Activated CD8-positive, alpha-beta memory T cell treated with anti-CD3 and anti-CD28 coated beads for 1 hour (primary cell): ENCODE measurements at places on chromosomes 11 and 22.
A peak's percentile ranks its signal among the peaks of the same experiment; 100 is the strongest.

DNA sequence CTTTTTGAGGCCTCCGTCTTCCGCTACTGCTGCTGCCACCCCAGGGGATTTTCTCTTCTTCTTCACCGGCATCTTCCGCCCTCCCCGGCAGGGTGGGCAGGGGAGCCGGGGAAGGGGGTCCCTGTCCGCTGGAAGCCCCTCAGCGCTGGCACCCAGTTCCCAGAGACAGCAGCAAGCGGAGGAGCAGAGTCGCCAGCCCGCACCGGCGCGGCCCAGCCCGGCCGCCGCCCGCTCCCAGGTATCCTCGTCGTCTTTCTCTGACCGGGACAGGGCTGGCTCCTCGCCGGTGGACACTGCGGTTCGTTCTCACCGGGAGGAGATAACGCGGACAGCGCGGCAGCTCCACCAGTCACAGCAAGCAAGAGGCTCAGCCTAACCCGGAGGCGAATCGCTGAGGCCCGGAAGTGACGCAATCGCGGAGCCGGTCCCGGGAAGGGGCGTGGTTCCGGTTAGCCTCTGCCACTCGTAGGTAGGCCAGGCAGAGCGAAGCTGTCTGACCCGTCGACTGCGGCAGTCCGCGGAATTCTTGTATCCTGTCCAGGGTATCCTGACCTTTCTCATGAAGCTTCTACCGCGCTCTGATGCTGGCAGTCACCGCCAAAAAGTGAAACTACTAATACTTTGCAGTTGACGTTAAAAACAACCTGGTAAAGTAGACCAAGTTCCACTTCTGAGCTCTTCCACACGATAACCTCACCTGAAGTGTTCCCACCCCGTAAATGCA, at the start of gene DCUN1D5:
DCUN1D5 (minus strand) TSS at position 360 of the 724 bp plus-strand sequence; CDS start at position 72, 288 bp downstream.
- peak; percentile 91 for DNase-seq

DNA sequence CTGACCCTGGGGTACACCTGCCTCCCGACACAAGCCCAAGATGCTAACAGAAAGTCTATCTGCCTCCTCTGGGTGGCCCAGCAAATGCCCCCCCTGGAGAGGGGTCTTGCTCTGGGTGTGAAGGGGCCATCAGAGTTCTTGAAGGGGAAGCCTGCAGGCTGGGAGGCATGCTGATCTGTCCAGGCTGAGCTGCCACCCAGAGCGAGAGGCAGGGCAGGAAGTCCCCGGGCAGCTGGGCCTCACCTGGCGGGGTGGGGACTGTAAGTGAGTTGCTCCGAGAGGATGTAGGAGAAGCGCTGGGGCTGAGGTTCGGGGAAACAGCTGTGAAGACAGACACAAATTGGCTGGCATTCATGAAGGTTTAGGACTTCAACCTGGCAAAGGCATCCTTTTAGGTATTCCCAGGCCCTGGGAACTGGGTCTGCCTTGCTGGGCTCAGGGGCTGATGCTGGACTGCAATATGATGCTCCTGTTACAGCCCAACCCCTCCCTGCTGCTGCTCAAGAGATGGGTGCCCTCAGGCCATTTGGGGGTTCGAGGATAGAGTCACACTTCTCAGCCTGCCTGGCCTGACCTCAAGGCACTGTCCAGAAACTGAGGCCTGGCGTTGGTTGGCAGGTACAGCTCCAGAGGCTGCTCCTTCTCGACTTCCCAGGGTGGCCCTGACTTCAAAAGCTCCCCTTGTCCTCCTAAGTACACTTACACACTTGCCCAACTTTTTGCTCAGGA, 60.2 kb upstream of the LYVE1 start:
- DNase-seq = no peak

- DNase-seq = no peak
These were observed 53.7 kb upstream of the SPTBN2 start for GRCh38 chr11:66782726-66783125.

- no peak for DNase-seq
These were observed 40.8 kb downstream of the MAP6 start for GRCh38 chr11:75627906-75628668.

- no peak for DNase-seq
These were observed 4.6 kb downstream of the PDGFD start for GRCh38 chr11:104159356-104159755.

- DNase-seq = no peak
These were observed 21.6 kb upstream of the NUP160 start for GRCh38 chr11:47869544-47870393.

- no peak for DNase-seq
These were observed 17.6 kb downstream of the MAP6 start for GRCh38 chr11:75651218-75651617.

DNA sequence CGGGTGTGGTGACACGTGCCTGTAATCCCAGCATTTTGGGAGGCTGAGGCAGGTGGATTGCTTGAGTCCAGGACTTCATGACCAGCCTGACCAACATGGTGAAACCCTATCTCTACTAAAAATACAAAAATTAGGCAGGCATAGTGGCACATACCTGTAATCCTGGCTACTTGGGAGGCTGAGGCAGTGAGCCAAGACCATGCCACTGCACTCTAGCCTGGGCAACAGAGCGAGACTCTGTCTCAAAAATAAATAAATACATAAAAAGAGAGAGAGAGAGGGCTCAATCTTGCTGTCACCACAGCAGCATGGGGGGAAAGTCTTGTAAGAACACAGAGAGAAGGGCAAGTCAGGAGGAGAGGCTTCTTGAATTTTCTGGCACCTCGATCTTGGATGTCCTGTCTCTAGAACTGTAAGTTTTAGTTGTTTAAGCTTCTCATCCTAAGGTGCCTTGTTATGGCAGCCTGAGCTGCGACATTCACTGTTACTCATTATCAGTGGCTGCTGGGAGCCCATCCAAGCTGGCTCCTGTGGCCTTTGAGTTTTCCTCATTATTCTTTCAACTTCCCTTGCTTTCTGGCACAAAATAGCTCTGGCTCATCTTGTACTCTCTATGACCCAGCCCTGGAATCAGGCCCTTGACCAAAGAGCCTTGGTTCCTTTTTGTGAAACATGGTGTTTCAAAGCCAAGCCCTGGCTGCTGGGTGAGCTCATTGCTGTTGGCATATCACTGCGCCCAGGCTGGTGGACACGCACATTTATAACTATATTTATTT, 8.0 kb upstream of the PSMC3 start:
- no peak for DNase-seq

- DNase-seq = no peak
These were observed 14.1 kb upstream of the PGM2L1 start for GRCh38 chr11:74412321-74412720.

DNA sequence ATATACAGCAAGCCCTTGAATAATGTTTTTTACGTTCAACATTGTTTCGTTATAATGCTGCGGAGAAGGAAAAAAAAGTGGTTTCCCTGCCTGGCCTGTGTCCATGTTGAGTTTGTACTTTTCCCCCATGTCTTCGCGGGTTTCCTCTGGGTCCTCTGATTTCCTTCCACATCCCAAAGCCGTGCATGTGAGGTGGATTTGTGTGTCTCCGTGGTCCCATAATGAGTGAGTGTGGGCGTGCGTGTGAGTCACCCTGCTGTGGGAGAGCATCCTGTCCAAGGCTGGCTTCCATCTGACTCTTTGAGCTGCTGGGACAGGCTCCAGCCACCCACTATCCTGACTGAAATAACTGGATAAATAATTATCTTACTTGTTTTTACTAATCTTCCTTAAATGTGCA, 29.6 kb upstream of the SNX19 start:
- DNase-seq = no peak

DNA sequence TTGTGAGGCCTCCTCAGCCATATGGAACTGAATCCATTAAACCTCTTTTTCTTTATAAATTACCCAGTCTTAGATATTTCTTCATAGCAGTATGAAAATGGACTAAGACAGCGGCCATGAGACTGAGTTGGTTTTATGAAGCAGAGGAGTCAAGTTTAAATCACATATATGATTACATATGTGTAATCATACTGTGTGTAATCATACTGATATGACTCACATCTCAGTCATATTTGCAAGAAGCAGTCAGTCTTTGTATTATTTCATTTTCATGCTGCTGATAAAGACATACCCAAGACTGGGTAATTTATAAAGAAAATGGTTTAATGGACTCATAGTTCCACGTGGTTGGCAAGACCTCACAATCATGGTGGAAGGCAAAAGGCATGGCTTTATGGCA, 89.8 kb downstream of the SYT9 start:
- DNase-seq = no peak

DNA sequence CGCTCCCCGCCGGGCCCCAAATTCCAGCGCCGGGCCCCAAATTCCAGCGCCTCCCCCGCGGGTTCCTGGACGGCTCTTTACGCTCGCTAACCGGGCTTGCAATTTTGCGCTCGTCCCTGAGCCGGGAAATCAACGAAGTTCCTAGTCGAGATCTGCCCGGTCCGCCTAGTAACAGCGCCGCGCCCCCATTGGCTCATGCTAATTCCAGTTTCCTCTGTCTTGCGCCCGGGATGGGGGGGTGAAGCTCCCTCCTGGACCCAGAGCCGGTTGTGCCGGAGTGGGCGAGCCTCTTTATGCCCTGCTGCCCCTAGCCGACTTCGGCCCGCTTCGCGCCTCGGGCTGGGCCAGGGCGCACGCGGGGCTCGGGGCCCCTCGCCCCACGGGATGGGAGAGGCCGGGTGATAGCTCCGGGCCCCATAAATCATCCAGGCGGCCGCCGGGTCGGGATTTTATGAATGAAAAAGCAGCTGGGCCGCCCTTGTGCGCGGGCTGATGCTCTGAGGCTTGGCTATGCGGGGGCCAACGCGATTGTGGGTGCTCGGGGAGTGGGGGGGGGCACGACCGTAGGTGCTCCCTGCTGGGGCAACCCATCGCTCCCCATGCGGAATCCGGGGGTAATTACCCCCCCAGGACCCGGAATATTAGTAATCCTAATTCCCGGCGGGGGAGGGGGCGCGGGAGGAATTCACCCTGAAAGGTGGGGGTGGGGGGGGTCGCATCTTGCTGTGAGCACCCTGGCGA, 1.8 kb upstream of the CCND1 start:
- no peak for DNase-seq

GRCh38 chr11:70405679-70406395, 7.5 kb downstream of the CTTN start:
- DNase-seq = no peak

GRCh38 chr11:25769287-25769686, 562.6 kb upstream of the ANO3 start:
- DNase-seq = no peak

DNA sequence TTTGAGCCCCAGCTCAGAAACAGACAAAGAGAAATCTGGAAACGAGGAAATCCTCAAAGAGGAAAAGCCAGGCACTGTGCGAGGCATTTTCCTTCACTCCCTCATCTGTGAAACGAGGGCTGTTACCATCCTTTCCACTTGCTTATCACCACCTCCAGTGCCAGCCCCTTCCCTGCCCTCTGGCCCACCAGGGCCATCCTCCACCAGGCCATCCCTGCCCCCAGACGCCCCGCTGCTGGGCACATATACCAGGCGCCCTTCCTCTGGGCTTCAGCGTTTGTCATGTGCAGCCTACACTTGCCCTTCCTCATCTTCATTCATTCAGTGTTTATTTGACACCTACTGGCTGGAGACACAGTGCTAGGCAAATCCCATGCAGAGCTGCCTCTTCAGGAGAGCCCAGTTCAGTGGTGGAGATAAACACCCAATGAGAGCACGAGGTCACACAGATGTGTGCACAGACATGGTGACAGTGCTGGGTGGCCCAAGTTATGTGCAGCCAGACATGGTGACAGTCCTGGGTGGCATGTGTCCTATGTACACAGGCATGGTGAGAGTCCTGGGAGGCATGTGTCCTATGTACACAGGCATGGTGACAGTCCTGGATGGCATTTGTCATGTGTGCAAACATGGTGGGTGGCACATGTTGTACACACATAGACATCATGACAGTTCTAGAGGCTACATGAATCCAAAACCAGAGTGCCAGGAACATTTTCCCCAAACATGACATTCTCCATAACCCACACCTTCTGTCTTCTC, 9.7 kb downstream of the SPTBN2 start:
- DNase-seq = no peak

GRCh38 chr11:91986218-91986617, 238.4 kb upstream of the FAT3 start:
- no peak for DNase-seq

- DNase-seq = no peak
These were observed 117.3 kb upstream of the GRK3 start for GRCh38 chr22:25447067-25447685.

GRCh38 chr11:104531075-104531474, 367.1 kb upstream of the PDGFD start:
- DNase-seq = no peak

- no peak for DNase-seq
These were observed 50.2 kb downstream of the MYH9 start for GRCh38 chr22:36337365-36338130.

GRCh38 chr22:41366323-41367029, 15.3 kb upstream of the TEF start:
- DNase-seq = no peak

DNA sequence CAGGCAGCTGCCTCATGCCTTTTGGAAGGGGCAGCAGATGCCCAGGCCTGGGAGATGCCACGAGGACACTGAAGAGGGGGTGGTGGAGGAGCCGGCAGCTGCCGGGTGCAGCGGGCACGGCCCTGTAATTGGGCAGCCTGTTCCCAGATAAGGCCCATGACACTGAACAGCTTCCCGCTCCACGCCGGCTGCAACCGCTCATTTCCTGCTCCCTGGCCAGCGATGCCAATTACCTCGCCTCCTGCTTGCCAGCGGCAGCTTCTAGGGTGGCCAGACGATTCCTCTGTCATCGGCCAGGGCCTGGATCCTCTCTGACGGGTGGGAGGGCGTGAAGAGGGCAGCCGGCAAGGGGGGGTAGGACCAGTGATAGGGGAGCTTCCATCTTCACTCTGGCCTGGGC, 22.8 kb downstream of the FLRT1 start:
- DNase-seq = no peak

DNA sequence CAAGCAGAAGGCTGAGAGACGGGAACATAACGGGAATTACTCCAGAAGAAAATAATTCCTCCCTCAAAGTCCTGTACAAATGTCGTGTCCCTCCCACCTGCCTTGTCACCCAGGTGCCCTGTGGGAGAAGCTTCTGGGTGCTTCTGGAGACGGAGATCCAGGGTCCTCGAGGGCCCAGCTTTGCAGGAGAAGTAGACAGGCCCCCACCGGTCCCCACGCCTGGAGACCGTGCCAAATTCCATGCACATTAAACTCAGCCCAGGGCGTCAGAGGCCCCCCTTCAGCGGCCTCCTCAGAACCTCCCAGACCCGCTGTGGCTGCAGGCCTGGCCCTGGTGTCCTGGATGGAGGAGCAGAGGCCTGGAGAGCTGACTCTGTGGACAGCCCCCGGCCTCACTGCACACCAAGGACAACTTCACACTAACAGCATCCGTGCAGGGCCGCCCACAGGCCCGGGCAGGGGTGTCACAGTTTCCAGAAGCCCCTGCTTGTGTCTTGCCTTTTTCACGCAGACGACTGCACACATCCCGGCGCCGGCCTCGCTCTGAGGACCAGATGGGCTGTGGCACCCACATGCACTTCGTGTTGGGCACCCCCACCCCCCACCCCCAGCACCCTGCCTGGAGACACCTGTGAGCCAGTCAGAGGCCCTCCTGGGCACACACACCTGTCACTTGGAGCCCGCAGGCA, 734.3 kb downstream of the BRD1 start:
- DNase-seq = no peak

- no peak for DNase-seq
These were observed 4.6 kb downstream of the LGALS12 start for GRCh38 chr11:63510360-63511047.
